ENCODE measurements at places on chromosomes 1 and 21.
A peak's percentile ranks its signal among the peaks of the same experiment; 100 is the strongest.

GRCh38 chr1:110556471-110556807, 37.5 kb upstream of the KCNA10 start:
- peak; percentile 64 for DNase-seq

DNA sequence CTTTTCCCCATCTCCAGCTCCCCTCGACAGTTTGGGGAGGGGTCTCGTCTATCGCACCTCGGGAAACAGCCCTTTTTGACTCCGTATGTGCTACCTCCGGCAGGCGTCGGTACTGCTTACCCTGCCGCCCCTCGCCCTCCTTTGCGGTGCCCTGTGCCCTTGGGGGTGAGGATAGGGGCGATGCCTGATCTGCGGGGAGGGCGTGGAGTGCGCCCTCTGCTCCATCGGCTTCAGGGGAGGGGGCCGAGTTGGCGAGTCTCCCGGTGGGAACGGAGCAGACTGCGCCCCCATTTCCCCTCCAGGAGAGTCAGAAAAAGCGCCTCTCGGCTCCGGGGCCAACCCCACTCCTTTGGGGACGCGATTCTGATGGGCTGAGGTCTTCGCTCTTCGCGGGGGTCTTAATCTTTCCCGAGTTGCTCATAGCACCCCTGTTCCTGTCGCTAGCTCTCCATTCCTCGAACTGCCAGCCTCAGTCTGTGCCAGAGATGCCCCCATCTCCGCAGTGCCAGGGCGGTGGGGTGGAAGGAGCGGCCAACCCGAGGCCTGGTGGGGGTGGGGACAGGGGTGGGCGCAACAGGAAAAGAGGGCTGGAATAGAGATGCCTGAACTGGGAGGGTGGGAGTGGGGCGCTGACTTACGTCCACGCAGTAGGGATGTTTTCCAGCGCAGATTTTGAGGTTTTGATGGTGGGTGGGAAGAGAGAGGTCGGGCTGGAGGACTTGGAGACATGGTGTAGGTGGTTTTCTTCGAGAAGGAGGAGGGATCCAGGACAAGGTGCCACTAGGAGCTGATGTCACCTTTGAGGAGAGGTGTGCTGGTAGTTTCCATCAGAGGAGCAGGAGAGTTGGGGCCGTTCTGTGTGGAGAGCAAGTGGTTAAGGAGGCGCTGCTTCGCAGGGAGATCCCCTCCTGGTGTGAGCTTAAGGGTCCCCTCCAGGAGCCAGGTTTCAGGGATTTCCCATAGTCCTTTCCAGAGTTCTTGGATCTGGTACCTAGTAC, 674 bp downstream of the PPFIA4 start:
- no peak for DNase-seq

DNA sequence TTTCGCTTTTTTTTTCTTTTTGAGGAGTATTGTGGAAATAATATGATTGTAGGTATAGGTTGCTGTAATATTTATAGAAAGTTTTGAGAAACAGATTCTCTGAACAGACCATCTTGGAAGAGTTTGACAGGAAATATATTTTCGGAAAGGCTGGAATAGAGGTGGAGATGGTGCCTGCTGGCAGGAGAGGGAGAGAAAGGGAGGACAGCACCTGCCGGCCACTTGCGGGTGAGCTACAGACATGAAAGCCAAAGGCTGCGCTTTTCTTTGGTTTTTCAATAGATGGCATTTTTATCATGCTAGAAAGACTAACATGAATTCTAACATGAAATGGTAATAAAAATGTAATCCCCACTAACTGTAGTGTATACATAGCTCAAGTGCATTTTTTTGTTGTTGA, 82.1 kb downstream of the CAMTA1 start:
- DNase-seq, result no peak

DNA sequence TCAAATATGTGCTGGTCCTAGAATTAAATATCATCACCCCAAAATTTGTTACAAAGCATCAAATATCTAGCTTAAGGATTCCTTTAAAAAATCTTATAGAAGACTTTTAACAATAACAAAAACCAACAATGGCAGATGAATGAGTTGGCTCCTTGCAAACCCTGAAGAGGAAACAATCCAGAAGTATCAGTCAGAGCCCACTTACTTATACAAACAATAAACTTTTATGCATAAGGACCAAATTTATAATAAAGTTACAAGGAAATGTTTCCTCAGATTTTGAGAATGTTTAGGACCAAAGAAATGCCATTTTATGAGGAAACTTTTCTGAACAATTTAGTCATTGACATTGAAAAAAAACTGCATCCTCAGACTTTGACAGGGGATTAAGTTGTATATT, 52.7 kb downstream of the LPAR3 start:
- no peak for DNase-seq

GRCh38 chr1:56396581-56396980, 182.8 kb downstream of the PLPP3 start:
- DNase-seq, result no peak

- no peak for DNase-seq
These were observed 9.5 kb downstream of the STX6 start for GRCh38 chr1:181013144-181013543.

DNA sequence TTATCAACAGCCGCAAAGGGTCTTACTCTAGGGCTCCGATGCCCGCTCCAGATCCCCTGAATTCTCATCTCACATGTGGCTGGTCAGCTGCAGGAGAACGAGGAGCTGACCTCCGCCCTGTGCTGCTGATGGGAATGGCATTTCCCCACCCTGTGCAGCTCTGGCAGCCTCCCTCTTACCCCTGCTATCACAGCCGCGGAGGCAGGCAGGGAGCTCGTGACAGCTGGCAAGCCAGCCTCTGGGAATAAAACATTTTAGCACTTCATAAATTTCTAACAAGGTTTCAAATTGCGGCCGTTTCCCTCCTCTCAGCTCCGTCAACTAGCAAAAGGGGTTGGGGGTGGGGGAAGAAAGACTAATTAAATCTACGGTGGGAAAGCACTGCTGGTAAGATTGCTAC, 81.1 kb downstream of the DSCAM start:
- no peak for DNase-seq

DNA sequence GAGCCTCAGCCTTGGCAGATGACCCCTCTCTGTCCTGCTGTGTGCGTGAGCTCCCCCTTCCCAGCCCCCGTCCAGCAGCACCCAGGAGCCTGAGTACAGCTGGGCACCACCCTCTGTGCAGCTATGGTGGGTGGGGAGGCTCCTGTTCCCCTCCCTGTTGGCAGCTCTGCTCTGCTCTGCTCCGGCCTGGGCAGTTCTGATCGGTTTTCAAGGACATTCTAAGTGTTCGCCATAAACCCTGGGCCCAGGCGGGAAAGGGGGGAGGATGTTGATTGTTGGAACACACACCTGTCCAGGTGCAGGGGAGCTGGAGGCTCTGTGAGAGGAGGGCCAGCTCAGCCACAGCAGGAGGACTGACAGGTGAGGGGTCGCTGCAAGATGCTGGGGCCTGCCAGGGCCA, at the start of gene CLCNKB:
Gene CLCNKB (plus strand): TSS at position 262 of the 400 bp plus-strand sequence. CDS start 711 bp downstream, outside the sequence.
- no peak for DNase-seq

DNA sequence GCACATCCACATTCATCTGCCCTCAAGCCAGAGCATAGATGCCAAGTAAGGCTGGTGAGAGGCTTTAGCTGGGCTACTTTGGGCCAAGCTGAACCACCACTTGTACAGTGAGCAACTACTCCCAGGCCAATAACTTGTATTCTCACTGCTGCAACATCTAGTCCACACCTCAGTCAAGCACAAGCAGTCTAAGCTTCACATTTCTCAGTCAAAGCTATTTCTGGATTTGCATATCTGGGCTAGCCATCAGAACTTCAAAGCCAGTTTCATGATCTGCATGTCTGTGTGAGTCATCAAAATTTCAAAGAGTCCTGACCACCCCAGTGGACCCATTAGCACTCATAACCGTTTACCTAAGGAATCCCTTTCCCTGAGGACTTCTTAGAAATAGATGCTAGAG, 77.7 kb upstream of the DIRAS3 start:
- DNase-seq, result no peak

- DNase-seq, result no peak
These were observed 397.6 kb downstream of the LRRIQ3 start for GRCh38 chr1:73800376-73800775.

- no peak for DNase-seq
These were observed 50.8 kb upstream of the ACTRT2 start for GRCh38 chr1:2970311-2971071.

DNA sequence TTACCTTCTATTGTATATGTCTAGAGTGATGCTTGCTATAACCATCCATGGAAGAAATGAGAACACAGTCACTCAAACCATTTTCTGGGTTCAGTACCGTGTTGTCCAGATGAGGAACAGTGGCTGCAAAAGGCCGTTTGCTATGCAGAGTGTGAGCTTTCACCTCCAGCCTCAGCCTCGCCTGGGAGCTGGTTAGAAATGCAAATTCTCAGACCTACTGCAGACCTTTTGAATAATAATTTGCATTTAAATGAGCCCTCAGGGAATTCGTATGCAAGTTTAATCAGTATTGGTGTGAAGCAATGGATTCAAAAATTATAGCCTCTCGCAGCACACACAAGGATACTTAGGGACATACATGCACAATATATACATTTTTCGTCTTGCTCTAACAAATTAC, 24.1 kb downstream of the KCNJ15 start:
- DNase-seq, result no peak

DNA sequence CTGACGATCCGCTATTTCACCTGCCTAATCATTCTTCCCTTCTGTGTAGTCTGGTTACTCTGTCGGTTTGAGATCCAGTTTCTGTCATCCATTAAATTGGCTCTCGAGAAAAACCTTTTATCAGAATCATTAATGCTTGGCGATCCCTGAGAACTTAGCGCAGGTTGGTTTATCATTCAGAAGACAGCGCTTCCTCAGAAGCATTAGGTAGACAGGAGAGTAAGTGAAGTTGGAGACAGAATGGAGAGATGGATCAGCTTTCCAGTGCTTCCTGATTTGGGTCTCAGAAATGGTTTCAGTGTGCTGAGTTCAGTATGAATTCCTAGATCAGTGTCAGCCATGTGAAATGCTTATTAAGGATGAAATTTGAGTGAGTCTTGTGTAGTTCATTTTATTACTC, 1.3 kb downstream of the USP1 start:
- peak; percentile 10 for DNase-seq

DNA sequence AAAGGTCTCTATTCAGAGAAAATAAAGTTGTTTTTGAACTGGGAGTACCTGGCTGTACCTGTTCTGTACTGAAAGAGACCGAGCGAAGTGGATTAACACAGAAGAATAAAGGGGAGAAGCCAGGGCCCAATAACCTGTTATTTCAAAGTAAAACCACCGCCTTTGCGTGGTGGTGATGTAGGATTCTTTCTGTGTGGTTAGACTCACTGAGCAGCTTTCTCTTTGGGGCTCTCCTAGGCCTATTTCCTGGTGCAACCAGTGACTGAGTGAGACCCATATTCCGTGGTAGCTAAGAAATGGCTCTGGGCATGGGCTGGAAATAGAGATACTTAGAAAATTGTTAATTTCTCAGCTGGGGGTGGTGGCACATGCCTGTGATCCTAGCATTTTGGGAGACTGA, 99.9 kb downstream of the XCL2 start:
- no peak for DNase-seq

DNA sequence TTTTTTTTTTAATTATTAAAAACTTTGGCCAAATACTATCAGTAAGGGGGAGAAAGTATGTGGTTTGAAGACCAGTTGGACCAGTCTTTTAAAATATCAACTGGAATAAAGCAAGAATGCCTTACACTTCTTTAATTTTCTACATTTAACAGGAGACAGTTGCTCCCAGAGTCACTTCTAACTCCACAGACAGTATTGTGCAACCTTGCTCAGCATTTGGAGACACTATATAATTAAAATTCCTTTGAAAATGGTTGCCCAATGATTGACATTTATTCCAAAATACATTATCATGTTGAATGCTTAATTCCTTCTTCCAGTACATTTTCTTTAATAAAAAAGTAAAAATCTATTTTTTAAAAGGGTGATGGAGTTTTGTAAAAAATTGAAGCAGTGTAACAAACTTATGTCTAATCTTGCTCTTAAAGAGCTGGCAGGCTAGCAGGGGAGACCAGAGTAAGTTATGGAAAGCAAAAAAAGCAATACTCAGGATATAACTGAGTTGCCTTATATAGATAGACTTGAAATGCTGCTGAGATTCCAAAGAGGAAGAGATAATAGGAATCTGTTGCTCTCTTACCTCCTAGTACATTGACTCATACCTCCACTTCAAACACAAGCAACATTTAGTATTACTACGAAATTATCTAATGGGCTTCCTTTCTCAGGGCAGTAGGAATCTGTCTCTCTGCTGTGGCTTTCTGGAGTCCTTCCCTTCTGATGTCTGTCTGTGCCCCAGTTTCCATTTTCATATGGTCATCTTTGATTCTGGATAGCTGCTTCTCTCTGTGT, 69.7 kb upstream of the RGL1 start:
- no peak for DNase-seq

- DNase-seq, result no peak
These were observed 90.3 kb downstream of the DISP1 start for GRCh38 chr1:222905151-222905550.

GRCh38 chr1:172095846-172096245, 254.5 kb downstream of the DNM3 start:
- no peak for DNase-seq
